ENCODE measurements at places on chromosomes 5 and 9.

GRCh38 chr5:9919306-9920030, 289.3 kb upstream of the TAS2R1 start:
- DNase-seq, result no peak

- DNase-seq, result no peak
These were observed 50.9 kb upstream of the PCA3 start for GRCh38 chr9:76713381-76713780.

- no peak for DNase-seq
These were observed 132.3 kb upstream of the ST8SIA4 start for GRCh38 chr5:101035425-101035824.

- no peak for DNase-seq
These were observed 1.8 kb downstream of the TMOD1 start for GRCh38 chr9:97502984-97503861.

- no peak for DNase-seq
These were observed 24.0 kb downstream of the ADAMTSL2 start for GRCh38 chr9:133558191-133559126.

GRCh38 chr5:55848783-55849182, 2.4 kb upstream of the IL31RA start:
- no peak for DNase-seq

DNA sequence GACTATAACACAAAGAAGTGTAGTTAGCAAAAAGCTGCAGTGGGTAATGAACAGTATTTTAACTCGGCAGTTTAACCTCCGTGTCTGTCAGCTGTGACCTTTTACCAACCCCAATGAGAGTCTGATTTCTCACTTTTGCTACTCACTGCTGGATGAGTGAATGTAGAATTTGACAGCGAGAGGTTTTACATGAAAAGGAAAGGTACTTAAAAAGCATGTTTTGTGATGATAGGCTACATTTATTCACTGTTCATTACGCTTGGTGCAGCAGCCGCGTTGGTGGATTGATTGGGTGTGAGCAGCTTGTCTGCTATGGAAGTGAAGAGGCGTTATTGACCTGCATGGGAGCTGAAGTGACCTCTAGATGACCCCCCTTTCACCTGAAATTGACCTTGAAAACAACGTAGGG, 867.7 kb downstream of the NR2F1-AS1 start:
- no peak for DNase-seq

DNA sequence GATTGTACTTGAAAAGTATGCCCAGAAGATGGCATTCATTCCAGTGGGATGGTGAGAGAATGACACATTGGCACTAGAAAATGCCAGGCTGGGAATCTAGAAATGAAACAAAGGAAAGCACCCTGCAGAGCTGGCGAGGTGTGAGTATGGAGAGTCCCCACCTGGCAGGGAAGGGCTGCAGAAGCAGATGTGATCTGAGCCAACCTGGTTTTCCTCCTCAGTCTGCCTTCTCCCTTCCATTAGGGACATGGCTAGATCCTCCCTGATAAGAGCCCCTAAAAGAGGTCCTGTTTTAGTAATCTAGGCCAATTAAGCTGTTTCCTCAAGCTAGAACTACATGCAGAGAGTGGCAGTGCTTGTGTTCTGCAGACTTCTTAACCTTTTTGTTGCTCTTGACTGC, 24.7 kb upstream of the TNFSF15 start:
- no peak for DNase-seq

DNA sequence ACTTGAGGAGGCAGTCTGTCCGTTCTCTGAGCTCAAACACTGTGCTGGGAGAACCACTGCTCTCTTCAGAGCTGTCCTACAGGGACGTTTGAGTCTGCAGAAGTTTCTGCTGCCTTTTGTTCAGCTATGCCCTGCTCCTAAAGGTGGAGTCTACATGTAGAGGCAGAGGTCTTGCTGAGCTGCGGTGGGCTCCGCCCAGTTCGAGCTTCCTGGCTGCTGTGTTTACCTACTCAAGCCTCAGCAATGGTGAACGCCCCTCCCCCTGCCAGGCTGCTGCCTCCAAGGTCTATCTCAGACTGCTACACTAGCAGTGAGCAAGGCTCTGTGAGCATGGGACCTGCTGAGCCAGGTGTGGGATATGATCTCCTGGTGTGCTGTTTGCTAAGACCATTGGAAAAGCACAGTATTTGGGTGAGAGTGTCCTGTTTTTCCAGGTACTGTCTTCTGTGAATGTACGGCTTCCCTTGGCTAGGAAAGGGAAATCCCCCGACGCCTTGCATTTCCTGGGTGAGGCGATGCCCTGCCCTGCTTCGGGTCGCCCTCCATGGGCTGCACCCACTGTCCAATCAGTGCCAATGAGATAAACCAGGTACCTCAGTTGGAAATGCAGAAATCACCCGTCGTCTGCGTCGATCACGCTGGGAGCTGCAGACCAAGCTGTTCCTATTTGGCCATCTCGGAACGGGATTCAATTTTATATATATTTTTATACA, 58.5 kb downstream of the CNTRL start:
- DNase-seq, result peak; percentile 64

DNA sequence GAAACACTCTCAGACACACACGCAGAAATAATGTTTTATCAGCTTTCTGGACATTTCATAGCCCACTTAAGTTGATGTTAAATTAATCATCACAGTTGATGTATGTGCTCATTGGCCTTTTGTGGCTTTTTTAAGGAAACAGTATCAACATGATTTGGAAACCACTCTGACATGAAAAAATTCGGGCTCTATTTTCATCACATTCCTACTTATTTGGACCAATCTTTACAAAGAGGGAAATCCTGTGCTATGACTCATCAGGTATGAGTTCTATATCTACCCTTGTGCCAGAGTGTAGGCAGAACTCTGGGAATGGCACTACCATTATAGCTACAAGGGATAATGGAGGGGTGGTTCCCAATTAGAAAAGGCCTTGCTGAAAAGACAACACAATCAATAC, 388.4 kb upstream of the PTGER4 start:
- DNase-seq, result no peak

DNA sequence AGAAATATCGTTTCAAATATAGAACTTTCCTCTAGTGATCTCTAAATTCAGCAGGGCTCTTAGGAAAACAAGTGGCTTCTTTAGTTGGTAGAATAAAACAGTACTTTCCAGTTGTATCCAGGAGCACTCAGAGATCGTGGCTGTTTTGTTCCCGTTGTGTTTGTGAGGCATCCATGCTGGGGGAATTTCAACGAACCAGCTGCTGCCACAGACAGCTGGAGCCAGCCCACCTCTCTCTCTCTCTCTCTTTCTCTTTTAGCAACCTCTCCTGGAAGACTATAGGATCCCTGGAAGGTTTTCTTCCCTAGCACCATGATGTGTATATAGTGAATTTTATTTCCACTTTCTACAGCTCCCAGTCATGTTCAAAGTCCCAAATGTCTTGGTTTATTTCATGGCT, 1116.0 kb upstream of the SEMA6A start:
- DNase-seq, result no peak

GRCh38 chr5:89473196-89473595, 590.2 kb upstream of the MEF2C start:
- no peak for DNase-seq

GRCh38 chr5:35538198-35538931, 79.3 kb upstream of the SPEF2 start:
- DNase-seq, result no peak
